Anterior cingulate cortex (tissue), 58 donors: ENCODE measurements at places on chromosomes 6 and 20.

GRCh38 chr20:43662943-43663655 lies 3.8 kb upstream of the MYBL2 start:
- DNase-seq = no peak

GRCh38 chr20:63568986-63569949 lies 4.8 kb downstream of the HELZ2 start:
- no peak for DNase-seq

DNA sequence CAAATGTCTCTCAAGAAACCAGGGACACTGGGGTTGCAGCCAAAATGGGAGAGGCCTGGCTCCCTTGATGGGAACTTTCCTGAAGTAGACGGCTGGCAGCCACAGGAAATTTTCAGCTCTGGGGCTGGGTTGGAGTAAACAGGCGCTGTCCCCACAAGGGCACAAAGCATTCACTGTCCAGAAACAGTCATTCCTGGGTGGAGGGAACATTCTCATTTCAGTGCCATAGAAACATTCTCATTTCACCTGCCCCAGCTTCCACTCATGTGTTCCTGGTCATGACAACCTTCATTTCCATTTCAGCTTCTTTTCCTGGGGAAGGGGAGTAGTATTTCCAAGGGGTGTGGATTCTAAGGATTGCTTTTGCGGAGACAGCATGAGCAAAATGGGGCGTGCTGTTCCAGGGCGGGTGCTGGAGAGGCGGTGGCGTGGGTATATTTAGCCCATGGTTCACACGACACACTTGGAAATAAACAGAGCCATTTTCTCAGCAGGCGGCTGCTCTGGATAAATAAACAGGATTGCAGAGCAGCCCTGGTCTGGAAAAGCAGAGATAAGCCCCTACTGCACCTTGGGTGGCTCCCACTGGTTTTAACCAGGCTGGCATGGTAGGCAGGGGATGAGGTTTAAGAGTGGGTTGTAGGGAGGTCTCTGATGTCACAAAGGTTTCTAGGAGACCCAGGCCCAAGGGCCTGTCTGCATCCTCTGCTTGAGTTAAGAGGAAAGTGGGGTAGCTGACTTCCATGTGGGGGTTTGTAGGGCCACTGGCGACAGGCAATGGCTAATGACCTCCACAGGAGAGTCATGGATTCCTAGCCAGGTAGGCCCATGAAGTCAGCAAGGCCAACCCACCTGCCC lies 32.9 kb downstream of the COX4I2 start:
- peak; percentile 84 for DNase-seq

- no peak for DNase-seq
These were observed at the start of gene FOXC1 for GRCh38 chr6:1609648-1610496. Gene FOXC1, plus strand, starts transcription at chr6:1609915. Its CDS starts 531 bp downstream, at chr6:1610446.

- DNase-seq = no peak
These were observed 265.8 kb upstream of the TCF21 start for GRCh38 chr6:133623065-133623464.

DNA sequence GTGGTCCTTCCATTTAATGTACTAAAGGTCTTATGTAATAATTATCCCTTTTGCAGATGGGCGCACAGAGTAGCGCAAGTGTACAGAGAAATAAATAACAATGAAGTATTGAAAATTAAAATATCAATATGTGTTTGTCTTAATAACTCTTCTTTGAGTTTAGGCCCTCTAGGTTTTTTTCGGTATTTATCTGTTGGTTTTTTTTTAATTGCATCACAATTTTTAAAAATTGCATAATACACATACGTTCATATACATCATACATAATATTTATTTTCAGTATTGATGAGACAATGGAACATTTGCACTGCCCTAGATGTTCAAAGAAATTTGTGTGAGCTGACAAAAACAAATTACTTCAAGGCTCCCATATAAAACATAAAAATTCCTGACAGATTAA lies 15.1 kb downstream of the ADGRB3 start:
- no peak for DNase-seq

GRCh38 chr6:35498422-35499067 lies 1.7 kb upstream of the TEAD3 start:
- DNase-seq = no peak

DNA sequence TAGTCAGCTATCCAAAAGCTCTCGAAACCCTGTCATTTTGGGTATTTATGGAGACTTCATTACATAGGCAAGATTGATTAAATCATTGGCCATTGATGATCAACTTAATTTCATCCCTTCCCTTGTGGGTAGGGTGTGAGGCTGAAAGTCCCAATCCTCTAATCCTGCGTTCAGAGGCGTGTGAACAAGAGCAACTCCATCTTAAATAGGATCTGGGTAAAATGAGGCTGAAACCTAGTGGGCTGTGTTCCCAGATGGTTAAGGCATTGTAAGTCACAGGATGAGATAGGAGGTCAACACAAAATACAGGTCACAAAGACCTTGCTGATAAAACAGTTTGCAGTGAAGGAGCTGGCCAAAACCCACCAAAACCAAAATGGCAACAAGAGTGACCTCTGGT lies 641.7 kb upstream of the GJE1 start:
- DNase-seq = no peak

GRCh38 chr20:43560974-43561373 lies 2.1 kb downstream of the SGK2 start:
- DNase-seq = no peak

DNA sequence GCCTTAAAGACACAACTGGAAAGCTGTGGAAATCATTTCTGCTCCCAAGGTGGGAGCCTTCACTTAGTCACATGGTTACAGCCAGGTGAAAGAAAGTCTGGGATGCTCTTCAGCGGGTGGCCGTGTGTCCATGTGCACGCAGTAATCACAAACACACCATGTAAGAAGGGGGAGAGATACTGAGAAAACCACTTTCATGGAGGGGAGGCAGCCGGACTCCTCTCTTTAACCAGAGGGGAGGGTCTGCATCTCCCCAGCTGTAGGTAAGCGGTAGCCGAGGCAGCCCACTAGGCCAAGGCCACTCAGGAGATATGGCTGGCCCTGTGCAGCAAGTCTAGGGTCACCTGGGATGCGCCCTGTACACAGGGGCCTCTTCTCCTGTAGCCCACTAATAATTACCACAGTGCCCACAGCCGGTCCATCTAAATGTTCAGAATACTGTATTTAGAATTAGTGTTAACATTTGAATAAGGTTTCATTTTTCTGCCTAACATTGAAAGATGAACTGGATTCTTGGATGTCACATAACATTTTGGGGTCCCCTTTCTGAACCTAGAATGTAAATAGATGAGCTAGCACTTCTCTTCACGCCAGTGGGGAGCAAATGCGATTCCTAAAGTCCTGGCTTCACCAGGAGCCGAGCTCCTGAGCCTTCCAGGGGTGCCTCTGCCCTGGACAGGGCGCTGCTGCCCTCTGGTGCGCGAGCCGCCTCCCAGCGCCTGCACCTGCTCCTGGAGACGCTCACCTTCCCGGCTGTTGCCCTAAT lies 15.9 kb downstream of the GPR31 start:
- DNase-seq = no peak

DNA sequence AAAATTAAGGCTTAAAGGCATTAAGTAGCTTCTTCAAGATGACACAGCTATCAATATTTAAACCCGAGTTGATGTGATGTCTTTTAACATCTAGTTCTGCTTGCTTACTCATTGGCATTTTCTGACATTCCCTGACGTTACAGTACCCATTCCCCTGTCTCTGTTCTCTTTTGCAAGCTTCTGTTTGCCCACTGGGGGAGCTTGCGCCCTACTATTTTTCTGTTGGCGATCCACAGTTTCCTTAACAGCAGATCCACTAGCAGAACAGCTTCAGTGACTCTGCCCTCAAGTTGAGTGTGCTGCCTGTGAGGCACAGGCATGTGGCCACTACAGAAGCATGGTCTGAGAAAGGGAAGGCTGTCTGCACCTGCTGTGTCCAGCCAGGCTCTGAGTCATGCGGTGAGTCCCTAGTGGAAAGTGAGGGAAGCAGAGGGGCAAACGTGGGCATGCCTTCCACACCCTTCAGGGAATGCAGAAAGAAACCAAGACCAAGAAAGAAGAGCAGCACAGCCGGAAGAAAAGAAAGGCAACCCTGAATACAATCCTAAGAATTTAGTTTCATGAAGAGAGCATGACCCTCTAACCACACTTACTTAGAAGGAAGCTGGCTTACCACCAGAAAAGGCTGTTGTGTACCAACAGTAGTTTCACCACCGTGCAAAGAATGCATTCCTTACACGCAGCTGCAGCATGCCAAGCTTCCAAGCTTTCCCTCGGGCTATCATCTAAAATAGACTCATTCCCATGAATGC lies 97.7 kb upstream of the VGLL2 start:
- no peak for DNase-seq

DNA sequence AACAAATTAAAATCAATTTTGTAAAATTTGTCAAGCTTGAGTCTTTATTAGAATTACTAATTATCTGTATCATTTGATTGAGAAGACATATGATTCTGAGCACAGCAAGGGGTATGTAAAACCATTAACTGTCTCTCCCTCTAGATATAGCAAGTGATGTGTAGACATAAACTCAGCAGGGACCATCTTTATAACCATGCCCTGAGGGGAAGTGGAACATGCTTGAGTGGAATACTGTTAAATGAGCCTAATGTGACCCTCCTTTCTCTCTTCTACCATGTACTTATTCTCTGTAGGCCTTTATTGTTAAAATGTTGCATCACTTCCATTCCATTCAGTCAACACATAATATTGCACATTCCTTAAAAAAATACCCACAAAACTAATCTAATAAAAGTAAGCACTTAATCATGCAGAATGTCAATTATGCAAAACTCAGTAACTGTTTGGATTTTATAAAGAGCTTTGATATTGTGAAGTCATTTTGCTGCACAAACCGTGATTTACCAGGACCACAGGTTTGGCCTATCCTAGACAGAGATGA lies 896.6 kb upstream of the MANEA start:
- no peak for DNase-seq

- DNase-seq = no peak
These were observed 23.6 kb downstream of the LRP11 start for GRCh38 chr6:149840345-149841075.

GRCh38 chr6:105359419-105360370 lies 43.2 kb downstream of the PREP start:
- no peak for DNase-seq

GRCh38 chr6:104705095-104705707 lies 154.5 kb downstream of the HACE1 start:
- no peak for DNase-seq

- no peak for DNase-seq
These were observed 262.8 kb upstream of the HS3ST5 start for GRCh38 chr6:114605656-114606055.

DNA sequence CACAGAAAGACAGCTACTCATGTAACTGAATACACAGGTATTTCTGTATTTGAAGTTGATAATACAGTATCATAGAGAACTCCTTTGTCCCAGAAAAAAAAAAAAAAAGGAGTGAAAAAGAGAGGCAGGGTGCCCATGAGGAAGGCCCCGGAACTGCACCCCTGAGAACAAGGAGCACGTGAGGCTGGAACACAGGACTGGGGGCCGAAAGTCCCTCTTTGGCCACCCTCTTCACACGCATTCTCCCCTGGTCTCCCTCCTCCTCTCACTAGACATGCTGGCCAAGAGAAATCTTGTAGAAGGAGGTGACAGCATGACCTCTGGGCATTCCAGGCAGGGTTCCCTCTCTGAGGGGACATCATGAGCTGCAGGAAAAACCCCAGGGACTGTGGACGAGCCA lies 62.7 kb upstream of the TRAF3IP2 start:
- no peak for DNase-seq

DNA sequence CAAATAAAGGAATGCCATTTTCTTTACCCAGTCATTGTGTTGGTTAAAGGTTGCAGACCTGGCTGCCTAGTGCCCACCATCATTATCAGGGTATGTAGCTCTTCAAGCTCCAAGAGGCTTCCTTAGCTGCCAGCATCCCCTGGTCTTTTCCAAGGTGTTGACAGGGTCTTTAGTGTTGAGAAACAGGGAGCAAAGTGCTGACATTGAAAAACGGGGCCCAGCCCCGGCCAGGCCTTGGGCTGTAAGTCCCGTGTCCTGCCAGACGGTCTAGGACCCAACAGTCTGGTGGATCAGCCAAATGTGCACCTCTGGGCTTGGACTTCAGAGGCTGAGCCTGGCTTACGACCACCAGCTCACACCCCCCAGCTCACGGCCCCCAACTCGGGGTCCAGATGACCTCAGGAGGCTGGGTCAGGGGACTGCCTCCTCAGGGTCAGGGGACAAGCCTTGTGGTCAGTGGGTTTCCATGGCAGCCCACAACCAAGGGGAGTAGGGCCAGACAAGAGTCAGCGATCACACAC lies 114.4 kb upstream of the MLN start:
- no peak for DNase-seq

GRCh38 chr6:159163901-159164370 lies 5.3 kb upstream of the FNDC1 start:
- no peak for DNase-seq

GRCh38 chr6:116396441-116396840 lies 25.7 kb downstream of the DSE start:
- no peak for DNase-seq

GRCh38 chr6:160690458-160690857 lies 11.6 kb upstream of the PLG start:
- DNase-seq = no peak

- DNase-seq = no peak
These were observed 153.4 kb downstream of the CDC5L start for GRCh38 chr6:44540881-44541280.

DNA sequence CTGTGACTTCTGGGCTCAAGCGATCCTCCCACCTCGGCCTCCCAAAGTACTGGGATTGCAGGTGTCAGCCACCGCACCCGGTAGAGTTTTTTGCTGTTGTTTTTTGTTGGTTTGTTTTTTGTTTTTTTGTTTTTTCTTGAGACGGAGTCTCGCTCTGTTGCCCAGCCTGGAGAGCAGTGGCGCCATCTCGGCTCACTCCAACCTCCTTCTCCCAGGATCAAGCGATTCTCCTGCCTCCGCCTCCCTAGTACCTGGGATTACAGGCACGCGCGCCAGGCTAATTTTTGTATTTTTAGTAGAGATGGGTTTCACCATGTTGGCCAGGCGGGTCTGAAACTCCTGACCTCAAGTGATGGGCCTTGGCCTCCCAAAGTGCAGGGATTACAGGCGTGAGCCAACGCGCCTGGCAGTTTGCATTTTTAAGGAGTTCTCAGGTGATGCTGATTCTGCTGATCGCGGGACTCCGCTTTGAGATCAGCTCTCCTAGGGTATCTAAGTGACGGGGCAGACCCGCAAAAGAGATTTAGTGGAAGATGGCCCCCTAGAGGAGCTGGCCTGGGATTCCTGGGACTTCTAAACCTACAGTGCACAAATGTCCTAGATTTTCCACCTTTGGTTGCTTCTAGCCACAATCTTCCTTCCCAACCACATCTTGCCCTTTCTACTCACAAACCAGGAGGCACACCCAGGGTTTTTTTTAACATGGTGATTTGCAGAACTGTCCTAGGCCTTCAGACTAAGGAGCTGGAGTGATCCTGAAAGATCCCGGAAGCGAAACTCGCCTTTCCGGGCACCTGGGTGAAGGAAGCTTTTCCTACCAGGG lies 45.2 kb downstream of the DPPA5 start:
- DNase-seq = no peak

- DNase-seq = no peak
These were observed 6.0 kb upstream of the MTG2 start for GRCh38 chr20:62176866-62177265.

DNA sequence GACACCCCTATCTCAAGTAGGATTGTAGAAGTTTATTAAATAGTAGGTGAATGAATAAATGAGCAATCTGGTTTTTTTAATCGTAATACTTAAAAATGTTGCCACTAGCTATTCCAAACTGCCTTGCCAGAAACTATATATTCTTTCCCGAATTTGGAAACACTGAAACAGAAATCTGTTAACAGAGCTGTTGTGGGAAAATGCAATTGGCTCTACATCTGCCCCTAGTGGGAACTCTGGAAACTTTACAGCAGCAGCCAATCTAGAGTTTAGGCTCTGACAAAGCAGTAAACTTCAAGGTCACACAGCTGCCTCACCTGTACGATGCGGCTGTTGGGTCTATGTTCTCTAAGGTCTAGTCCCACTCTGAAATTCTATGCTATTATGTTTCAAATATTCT lies 41.7 kb downstream of the SYNE1 start:
- no peak for DNase-seq
